ENCODE measurements at places on chromosomes 2 and 18.

- H3K4me1 ChIP-seq: no peaks in the 10 kb centered on the region
- no peak for DNase-seq
- no peak overlapping the region for H3K27ac ChIP-seq
These were observed 120.8 kb upstream of the ERBB4 start for GRCh38 chr2:212659441-212659840.

GRCh38 chr2:50782543-50782942 is 249.4 kb downstream of the NRXN1 start:
- H3K36me3 ChIP-seq: no peaks in the 10 kb centered on the region
- DNase-seq: no peak
- no peaks in the 10 kb centered on the region for H3K4me1 ChIP-seq
- no peak overlapping the region for H3K27ac ChIP-seq
- H3K27me3 ChIP-seq: no peaks in the 10 kb centered on the region

DNA sequence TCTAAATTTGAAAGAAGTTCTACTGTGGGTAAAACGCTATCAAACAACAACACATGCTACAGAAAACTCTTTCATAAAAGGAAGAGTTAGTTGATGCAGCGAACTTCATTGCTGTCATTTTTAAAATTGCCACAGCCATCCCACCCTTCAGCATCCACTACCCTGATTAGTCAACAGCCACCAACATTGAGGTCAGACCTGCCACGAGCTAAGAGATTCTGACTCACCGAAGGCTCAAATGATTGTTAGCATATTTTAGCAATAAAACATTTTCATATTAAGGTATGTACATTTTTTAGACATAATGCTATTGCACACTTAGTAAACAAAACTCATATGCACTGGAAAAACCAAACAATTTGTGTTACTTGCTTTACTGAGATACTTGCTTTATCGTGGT is 347.1 kb downstream of the CLIP4 start:
- no peaks in the 10 kb centered on the region for H3K4me1 ChIP-seq
- H3K4me3 ChIP-seq: no peak overlapping the region
- DNase-seq: no peak
- H3K27me3 ChIP-seq: no peaks in the 10 kb centered on the region

GRCh38 chr2:26652361-26653041 is 11.3 kb upstream of the CIB4 start:
- peak overlapping the region; percentile 88 for H3K27ac ChIP-seq
- peak; percentile 42 for DNase-seq
- no peaks in the 10 kb centered on the region for H3K27me3 ChIP-seq
- H3K4me1 ChIP-seq: peaks cover 34% of the 10 kb centered on the region
- H3K4me3 ChIP-seq: no peak overlapping the region

- no peak overlapping the region for H3K27ac ChIP-seq
- no peaks in the 10 kb centered on the region for H3K4me1 ChIP-seq
- DNase-seq: no peak
- H3K36me3 ChIP-seq: no peaks in the 10 kb centered on the region
These were observed 876.0 kb downstream of the SLC4A3 start for GRCh38 chr2:220503431-220503830.

- no peaks in the 10 kb centered on the region for H3K4me1 ChIP-seq
- no peak for DNase-seq
- no peaks in the 10 kb centered on the region for H3K27me3 ChIP-seq
- no peak overlapping the region for H3K4me3 ChIP-seq
- no peak overlapping the region for H3K27ac ChIP-seq
These were observed 507.6 kb downstream of the PID1 start for GRCh38 chr2:228763379-228763981.

DNA sequence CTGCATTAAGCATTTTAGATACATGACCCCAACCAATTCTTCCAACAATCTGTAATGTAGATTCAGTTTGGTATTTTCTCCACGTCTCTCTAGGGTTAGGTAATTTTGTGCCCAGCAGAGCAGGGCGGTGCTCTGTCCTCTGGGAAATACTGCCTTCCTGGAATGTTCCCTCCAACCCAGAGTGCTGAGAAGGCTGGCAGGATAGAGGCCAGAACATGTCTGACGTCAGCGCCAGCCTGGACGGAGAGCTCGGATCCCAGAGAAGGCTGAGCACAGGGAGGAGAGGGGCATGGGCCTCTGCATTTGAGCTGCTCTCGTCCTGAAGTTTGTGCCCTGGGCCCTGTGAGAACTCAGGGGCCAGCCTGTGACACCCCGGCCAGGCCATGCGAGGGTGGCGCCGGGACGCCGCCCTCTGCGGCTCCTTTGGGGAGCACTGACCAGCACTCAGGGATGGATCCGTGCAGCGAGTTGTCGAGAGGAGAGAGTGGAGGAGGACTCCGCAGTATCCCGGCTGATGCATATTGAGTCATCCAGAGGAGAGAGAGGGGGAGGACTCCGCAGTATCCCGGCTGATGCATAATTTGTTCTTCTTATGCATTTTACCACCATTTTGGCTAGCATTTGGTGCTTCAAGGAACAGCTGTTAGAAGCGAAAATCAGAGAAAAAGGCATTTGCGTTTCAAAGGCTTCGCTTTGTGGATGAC is 80.0 kb upstream of the PXDN start:
- H3K4me1 ChIP-seq: no peaks in the 10 kb centered on the region
- no peak overlapping the region for H3K27ac ChIP-seq
- H3K36me3 ChIP-seq: no peaks in the 10 kb centered on the region
- no peak for DNase-seq
- no peak overlapping the region for H3K4me3 ChIP-seq

DNA sequence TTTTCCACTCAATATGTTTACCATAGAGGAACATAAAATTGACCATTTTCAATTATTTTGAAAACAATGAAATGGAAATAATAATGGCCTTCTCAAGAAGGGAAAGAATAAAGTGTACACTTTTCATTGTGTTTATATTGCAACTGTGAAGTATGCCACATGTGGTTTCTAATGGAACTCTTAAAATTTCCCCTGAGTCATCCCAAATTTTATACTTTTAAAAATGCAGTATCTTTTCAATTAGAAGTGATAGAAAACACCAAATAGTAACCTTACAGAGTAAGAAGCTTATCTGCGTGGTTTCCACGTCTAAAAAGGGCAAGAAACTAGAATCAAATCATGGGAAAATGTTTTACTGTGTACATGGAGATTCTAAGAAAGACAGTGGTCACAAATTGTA is 70.0 kb downstream of the SCG2 start:
- H3K27me3 ChIP-seq: no peaks in the 10 kb centered on the region
- H3K27ac ChIP-seq: no peak overlapping the region
- H3K4me1 ChIP-seq: no peaks in the 10 kb centered on the region
- no peak overlapping the region for H3K4me3 ChIP-seq

- H3K27ac ChIP-seq: no peak overlapping the region
- no peaks in the 10 kb centered on the region for H3K4me1 ChIP-seq
- H3K4me3 ChIP-seq: no peak overlapping the region
- no peaks in the 10 kb centered on the region for H3K36me3 ChIP-seq
- no peak for DNase-seq
These were observed 11.4 kb upstream of the GALNT5 start for GRCh38 chr2:157245846-157246764.

Measured in adrenal gland (tissue), 19 donors.